ENCODE measurements at places on chromosomes 4 and X.

DNA sequence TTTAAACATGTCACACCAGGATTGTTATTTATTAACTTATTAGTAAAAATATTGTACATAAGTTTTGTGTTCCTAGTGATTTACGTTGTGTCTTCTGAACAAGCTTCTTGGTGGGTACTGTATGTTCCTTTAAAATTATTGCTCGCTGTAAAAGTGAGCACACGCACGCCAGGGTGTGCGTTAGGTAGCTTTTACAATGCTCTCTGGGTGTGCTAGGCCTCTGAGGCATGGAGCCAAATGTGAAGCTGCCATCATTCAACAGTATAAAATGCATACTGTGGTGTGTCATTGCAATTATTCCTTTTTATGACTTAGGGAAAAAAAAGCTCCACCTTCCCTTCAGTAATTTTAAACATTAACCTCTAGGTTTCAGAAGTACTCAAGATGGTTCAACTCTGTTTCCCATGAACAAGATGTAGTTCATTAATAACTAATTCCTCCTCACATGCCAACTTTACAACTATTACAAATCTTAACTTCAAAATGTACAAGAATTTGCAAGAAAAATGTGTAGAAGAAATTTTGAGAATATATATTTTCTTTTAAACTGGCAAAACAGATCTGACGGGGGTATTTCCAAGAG lies 42.4 kb downstream of the ATOH1 start:
- DNase-seq, result no peak

GRCh38 chrX:81367291-81367690 lies 165.4 kb downstream of the SH3BGRL start:
- DNase-seq, result no peak

- no peak for DNase-seq
Measured at GRCh38 chr4:98470831-98471230, 187.6 kb downstream of the TSPAN5 start.

- no peak for DNase-seq
Measured at GRCh38 chr4:39042366-39042765, 10.2 kb upstream of the TMEM156 start.

- DNase-seq, result no peak
Measured at GRCh38 chr4:137526681-137527080, 5.6 kb downstream of the PCDH18 start.

DNA sequence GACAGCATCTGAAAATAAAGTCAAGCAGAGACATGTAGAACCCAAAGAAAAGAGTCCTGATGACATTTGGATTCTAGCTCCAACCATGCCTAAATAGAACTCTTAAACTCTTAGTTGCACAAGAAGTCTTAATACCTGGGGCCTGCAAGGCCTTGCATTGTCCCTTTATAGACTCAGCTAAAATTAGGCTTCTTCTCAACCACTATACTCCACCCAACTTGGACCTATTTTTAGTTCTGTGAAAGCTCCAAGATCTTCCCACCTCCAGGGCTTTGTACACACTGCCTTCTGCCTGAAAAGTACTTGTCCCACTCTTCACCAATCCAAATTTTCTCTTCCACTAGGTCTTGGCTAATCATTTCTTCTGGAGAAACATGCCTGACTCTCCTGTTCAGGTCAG lies 36.5 kb downstream of the PLK4 start:
- no peak for DNase-seq

DNA sequence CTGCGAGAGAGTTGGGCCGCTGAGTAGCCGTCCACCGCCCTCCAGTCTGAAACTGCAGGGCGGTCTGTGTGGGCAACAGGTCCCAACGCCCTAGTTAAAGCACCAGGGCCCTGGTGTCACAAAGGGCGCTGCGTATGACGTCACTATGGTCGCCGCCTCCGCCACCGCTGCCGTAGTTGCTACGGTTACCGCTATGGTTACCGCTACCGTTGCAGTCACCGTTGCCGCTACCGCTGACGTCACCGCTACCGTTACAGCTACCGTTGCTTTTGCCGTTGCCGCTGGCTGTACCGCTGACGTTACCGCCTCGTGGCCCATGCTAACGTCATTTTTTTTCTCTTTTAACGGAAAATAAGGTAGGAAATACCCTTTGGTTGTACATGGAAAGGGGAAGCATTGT lies at the start of gene PPP1R2C:
PPP1R2C (minus strand) TSS at position 68 of the 400 bp plus-strand sequence. CDS start 84 bp downstream, outside the sequence.
- no peak for DNase-seq

DNA sequence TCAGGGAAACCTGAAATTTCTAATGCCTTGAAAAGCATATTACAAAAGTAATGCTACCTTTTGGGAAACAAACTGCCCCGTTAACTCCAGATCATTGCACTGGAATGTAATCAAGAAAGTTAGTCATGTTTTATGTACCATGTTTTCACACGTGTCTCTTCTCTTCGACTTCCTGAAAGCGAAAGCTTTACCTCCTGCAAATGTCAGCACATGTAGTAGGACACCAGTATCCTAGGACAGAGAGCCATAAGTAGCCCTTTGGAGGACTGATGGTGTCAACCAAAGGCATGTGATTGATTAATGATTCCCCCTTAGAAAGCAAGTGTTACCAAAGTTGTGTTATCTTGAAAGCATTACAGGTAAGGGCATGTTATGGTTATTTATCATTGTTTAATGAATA lies 8.8 kb upstream of the MND1 start:
- no peak for DNase-seq

- DNase-seq, result no peak
Measured at GRCh38 chr4:33959519-33959918, 2284.8 kb downstream of the ARAP2 start.

GRCh38 chr4:125796138-125796537 lies 481.4 kb downstream of the FAT4 start:
- DNase-seq, result no peak

DNA sequence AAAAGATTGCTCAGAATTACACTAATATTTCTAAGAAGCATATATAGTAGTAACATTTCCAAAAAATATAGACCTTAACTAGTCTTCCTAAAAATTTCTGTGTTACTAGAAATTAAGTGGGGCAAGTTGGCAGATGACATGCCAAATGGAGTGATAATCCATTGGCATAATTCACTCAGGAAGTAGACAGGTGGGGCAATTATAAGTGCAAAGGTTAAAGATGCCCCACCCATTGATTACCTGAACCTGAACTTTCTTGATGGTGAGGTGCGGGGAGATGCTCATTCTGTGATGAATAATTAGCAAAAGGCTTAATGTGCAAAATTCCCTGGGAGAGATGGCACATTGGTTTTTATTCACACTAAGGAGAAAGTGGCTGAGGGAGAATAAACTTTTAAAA lies 145.8 kb upstream of the RASGEF1B start:
- DNase-seq, result no peak

DNA sequence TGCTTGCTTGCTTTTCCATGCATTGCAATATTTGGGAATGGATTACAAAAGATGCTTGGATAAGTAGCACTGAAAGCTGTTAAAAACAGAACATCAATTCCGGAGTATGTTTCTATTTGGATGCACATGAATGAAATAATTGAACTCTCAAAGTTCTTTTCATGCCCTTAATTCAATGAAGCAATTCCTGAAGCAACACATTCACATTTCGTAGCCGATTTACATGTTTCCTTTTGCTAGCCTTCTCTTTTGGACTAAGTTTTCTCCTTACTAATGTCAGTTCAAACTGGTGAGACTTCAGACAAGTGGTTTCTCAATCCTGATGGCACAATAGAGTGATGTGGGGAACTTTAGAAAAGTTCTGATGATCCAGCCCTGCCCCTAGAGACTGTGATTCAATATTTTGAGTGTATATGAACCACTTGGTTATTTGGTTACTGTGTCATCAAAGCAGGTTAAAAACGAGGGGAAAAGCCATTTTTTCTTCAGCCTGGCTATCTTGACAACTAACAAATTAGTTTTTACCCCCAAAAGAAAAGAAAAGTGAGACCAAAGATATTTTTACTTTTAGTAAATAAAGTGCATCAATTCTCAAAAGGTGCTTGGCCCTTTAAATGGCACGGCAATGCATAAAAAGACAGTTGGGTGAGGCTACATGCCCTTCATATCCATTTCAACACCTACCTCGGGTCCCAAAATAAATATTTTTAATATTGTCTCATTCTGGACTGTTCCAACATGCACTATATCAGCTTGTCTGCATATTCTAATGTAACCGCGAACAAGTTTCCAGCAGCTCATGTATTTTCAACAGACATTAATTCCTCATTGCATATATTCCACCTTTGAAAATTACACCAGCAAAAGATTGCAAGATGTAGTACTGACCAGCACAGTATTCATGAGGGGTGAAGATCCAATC lies 90.1 kb upstream of the RPL34 start:
- DNase-seq, result no peak

DNA sequence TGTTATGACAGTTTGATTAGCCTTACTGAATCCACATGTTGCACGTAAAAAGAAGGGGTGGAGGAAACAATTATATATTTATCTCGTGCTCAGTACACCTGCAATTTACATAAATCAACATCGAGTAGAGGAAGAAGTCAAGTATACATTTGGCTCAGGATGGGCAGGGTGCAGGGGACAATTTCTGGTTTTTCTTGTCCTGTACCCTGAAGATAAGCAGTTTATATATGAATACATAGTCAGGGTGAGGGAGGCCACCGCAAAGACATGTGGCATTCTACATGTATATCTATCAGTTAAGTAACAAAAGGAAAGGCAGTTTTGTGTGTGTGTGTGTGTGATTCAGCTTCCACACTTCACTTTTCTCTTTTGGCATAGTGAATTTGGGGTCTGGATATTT lies 11.1 kb upstream of the EREG start:
- no peak for DNase-seq

- DNase-seq, result no peak
Measured at GRCh38 chr4:109184491-109184961, 117.9 kb downstream of the COL25A1 start.
